Stimulated activated CD4-positive, alpha-beta T cell treated with anti-CD3 and anti-CD28 coated beads, Interleukin-12 subunit alpha, Interleukin-12 subunit beta, amount 100 ng/mL, for 48 hours (primary cell): ENCODE measurements at places on chromosomes 11 and 22.

- no peak for DNase-seq
Observed at GRCh38 chr11:120057595-120058581, 80.0 kb downstream of the TRIM29 start.

DNA sequence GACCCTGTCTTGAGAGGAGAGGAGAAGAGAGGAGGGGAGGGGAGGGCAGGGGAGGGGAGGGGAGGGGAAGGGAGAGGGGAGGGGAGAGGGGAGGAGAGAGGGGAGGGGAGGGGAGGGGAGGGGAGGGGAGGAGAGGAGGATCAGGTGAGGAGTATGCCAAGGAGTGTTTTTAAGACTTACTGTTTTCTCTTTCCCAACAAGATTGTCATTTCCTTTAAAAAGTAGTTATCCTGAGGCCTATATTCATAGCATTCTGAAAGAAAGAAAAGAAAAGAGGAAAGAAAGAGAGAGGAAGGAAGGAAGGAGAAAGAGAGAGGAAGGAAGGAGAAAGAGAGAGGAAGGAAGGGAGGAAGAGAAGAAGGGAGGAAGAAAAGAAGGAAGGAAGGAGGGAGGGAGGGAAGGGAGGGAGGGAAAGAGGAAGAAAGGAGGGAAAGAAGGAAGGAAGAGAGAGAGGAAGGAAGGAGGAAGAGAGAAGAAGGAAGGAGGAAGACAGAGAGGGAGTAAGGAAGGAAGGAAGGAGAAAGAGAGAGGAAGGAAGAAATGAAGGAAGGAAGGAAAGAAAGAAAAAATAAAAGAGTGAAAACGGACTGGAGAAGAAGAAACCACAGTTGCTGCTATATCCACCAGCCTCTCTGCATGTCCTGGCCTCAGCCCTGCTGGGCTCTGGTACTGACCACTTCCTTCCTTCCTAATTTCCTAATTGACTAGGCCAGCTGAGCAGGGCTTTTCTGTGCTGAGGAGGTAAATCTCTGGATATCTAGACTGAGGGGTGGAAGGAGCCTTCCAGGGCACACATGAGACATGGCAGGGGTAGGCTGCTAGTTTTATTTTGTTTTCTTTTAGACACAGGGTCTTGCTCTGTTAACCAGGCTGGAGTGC, 1.1 kb upstream of the SAA1 start:
- no peak for DNase-seq

GRCh38 chr11:79486242-79486984, 45.6 kb upstream of the TENM4 start:
- no peak for DNase-seq

GRCh38 chr22:35971456-35972119, 57.0 kb downstream of the RBFOX2 start:
- DNase-seq = no peak

DNA sequence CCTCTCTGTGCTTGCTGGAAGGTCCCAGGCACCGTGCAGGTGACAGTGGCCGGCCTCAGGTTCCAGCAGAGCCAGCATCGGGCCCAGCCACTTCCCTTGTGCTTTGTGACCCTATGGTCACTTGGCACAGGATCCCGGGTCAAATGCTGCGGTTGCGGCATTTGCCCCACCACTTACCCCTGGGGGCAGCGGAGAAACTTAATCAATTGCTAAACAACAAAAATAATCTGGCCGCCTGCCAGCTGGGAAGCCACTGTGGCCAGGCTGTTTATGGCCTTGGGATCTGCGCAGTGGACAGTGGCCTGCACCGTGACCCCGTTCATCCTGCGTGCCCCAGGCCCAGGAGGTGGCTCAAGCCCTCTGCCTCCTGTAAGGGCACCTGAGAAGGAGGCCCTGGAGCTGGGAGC, 65.0 kb downstream of the LRP5 start:
- no peak for DNase-seq

- DNase-seq = no peak
Observed at GRCh38 chr11:119081682-119082260, 2.9 kb upstream of the HMBS start.

- no peak for DNase-seq
Observed at GRCh38 chr11:12139144-12139881, 28.9 kb downstream of the MICAL2 start.

GRCh38 chr22:33658775-33659174, 261.5 kb downstream of the LARGE1 start:
- no peak for DNase-seq

- DNase-seq = no peak
Observed at GRCh38 chr11:79078999-79079398, 361.8 kb downstream of the TENM4 start.

- DNase-seq = no peak
Observed at GRCh38 chr11:33509632-33510031, 191.0 kb downstream of the C11orf91 start.

DNA sequence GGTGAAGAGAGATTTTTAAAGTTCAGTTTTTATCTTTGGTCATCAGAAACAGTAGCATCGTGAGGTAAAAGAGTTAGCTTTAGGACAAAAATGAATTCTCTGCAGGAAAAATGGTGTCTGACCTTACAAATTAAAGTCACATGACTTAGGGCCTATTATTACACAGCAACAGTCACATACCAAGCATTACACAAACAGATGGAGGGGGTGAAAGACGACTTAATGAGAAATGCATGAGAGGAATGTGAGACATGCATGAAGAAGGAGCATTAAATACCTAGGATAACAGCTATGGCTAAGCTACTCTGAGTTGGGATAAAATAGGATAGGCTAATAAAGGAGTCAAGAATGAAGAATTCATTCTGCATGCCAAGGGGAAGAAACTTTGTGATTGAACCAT, 77.5 kb downstream of the BLID start:
- no peak for DNase-seq

DNA sequence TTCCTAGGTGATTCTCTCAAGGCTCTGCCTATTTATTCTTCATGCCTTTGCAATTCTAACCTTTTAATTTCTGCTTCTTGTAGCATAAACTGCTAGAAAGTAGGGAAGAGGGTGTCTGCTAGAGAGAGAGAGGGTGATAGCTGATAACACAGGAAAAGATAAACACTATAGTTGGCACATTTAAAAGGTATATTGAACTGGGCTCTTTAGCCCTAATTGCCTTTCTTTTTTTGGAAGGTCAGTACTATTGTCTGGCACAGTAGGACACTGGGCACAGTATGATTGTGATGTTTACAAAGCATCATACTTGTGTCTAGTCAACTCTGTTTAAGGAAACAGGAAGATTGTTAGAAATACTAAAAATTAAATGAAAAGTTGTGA, 33.3 kb downstream of the TEAD1 start:
- DNase-seq = no peak

- DNase-seq = no peak
Observed at GRCh38 chr11:73233211-73233610, 15.1 kb downstream of the P2RY2 start.

GRCh38 chr11:132961453-132961852, 570.8 kb downstream of the OPCML start:
- DNase-seq = no peak

DNA sequence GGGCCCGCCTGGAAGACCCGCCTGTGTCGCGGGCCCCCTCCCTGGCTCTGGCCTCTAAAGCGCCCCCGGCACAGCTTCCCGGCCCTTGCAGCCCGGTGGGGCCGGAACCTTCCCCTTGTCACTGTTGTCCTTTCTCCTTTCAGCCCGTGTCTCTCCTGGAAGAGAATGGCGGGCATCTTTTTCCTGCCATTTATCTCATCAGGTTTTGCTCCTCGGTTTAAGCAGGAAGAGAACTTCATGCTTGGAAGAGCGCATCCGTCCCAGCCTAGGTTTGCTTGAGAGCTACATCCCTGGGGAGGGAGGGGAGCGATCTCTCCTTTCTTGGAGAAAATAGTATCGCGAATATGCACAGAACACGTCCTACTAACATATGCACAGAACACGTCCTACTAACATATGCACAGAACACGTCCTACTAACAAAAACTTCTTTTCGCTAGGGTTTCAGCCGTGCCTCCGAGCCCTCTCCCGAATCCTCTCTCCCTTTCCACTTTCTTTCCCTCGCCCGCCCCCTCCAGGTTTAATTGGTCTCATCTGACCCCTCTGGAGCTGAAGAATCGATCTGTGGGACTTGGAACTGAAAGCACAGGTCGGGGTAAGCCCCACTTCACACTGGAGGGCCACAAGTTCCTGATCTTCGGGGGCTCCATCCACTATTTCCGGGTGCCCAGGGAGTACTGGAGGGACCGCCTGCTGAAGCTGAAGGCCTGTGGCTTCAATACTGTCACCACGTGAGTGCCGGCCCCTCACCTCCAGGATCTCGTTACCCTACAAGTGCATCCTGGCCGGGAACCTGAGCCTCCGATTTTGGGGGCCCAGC, 1.2 kb downstream of the GLB1L3 start:
- no peak for DNase-seq

DNA sequence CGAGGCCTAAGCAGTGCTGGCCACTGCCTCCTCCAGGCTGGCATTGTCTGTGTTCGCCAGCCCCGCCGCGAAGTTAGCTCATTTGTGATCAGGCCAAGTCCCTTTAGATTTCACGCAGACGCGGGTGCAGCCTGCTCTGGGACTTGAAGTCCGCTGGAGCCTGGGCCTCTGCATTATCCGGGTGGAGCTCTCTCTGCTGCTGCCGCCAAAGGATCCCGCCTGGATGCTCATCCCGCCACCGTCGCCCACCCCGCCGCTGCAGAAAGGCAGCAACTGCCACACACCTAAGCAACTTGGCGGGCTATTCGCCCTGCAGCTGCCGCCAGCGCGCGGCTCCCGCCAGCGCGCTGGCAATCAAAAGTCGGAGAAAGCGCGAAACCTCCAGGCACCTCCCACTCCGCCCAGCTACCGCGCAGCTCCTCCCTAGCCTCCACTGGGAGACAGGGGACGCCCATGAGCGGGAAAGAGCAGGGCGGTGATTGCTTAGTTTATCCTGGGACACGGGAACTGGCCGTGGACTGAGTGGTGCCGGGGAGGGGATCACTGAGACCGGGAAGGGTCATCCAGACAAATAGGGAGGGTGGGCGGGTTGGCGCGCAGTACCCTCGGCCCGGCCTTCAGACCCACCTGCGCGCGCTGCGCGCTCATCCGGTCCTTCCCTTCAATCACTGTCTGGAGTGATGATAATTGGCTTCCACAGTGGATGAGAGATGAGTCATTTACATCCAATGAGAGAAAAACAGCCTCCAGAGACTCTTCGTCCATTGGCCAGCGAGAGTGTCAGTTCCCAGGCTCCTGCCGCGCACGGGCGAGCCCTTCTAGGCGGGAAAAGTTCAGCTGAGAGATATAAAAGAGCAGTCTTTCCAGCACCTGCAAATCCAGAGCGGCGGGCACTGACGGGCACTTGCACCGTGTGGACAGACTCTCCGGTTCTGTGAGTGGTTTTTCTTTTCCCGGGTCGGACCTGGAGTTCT, at the start of gene FAM111B:
Gene FAM111B (plus strand): TSS at position 875 of the 974 bp plus-strand sequence. CDS start 2,389 bp downstream, outside the sequence.
- DNase-seq = peak; percentile 69

DNA sequence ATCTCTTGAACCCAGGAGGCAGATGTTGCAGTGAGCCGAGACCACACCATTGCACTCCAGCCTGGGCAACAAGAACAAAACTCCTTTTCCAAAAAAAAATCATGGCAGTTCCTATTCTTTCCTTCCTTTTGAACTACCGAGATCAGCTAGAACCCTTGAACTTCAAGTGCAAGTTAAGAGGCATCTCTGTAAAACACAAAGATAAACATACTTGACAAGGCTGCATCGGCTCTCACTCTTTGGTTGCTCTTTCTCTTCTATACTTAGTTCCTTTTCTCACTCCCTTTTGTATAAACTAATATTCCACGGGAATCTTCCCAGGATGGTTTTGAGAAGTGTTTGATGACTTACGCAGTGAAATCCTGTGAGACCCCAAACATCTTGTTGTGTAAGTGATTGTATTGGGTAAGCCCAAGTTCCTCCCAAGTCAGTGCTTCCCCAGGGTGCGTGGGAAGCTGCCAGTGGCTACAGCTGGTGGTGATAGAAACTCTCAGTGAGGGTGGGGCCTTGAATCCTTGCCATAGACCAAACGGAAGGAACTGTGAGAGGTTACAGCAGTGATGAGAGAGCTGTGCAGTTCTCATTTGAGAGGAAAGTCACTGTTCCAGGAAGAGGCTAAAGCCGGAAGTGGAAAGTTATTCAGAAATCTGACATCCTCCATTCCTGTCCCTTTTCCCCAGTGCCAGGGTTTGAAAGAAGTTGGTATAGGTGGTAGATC, 24.1 kb upstream of the CDC42EP2 start:
- no peak for DNase-seq

- DNase-seq = no peak
Observed at GRCh38 chr11:68591719-68592118, 92.6 kb upstream of the GAL start.

GRCh38 chr22:48309115-48309705, 1518.5 kb downstream of the BRD1 start:
- no peak for DNase-seq

GRCh38 chr11:129427376-129427775, 51.7 kb downstream of the BARX2 start:
- DNase-seq = no peak

GRCh38 chr11:33540946-33541915, 159.4 kb downstream of the C11orf91 start:
- DNase-seq = no peak

- DNase-seq = no peak
Observed at GRCh38 chr11:66494935-66495334, 14.7 kb downstream of the DPP3 start.

DNA sequence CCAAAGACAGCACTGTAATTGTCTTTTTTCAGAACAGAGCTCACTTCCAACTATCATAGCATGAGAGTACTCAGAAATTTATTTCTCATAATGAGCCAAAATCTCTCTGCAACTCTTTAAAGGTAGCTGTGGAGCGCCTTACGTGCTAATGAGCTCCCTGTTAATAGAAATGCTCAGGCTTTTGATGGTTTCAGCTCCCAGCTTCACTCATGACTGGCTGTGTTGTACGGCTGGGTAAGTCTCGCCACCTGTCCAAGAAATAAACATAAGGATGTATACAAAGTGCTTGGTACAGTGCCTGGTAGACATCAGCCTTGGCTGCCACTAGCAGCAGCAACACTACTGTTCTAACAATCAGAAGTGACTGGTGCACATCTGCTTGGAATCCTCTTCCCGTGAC, 109.4 kb downstream of the LDLRAD3 start:
- DNase-seq = no peak

DNA sequence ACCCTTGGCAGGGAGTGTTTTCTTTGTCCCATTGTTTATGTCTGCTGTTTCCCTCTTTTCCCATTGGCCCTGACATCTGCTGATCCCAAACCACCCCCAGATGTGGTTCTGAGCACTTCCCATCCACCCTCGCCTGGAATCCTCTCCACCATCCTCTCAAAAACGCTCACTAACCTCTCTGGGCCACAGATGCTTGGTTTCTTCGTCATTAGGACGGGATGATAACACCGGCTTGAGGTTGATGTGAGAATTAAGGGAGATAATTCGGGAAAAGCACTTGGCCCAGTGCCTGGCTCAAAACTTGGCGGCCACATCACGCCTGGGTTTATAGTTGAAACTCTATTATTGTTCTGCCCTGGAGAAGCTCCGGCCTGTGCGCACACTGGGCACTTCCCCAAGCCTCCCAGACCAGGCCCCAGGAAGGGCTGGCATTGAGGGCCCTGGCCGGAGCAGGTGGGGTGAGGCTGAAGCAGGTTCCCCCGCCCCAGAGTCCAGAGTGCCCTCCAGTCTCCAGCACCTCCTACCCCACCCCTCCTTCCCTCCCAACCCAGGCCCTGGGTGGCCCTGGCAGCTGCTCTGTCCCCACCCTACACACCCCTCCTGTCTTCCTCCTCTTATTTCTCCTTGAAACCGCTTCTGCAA, 63.7 kb downstream of the CYTH4 start:
- no peak for DNase-seq
